Stimulated activated CD8-positive, alpha-beta memory T cell treated with anti-CD3 and anti-CD28 coated beads, Interleukin-7, amount 100 ng/mL, for 48 hours (primary cell): ENCODE measurements at places on chromosomes 12 and 14.
A peak's percentile ranks its signal among the peaks of the same experiment; 100 is the strongest.

GRCh38 chr14:36069535-36069900, 107.0 kb downstream of the PTCSC3 start:
- no peak for DNase-seq

GRCh38 chr12:127459687-127460086, 807.3 kb upstream of the TMEM132C start:
- DNase-seq: no peak

- DNase-seq: no peak
Measured at GRCh38 chr12:29198901-29199300, 49.8 kb downstream of the FAR2 start.

DNA sequence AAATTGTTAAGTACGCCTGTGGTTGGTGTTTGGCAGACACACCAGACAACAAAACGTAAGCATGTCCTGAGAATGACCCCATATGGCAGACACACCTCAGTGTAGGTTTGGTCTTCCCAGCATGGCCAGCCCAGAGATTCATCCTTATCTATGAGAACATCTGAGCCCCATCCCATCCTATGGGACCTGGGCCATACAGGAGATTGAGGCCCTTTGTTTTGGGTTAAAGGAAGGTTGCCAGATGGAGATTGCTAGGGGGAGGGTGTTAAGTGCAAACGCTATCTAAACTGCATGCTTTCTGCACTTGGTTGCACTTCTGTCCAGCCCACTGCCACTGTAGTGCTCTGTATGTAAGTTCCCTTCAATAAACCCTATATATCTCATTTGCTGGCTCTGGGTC, 4.1 kb upstream of the PCNX4 start:
- no peak for DNase-seq

GRCh38 chr12:12432364-12432763, 75.5 kb downstream of the BORCS5 start:
- DNase-seq: no peak

- DNase-seq: no peak
Measured at GRCh38 chr12:12872139-12872933, 19.0 kb upstream of the GPRC5A start.

DNA sequence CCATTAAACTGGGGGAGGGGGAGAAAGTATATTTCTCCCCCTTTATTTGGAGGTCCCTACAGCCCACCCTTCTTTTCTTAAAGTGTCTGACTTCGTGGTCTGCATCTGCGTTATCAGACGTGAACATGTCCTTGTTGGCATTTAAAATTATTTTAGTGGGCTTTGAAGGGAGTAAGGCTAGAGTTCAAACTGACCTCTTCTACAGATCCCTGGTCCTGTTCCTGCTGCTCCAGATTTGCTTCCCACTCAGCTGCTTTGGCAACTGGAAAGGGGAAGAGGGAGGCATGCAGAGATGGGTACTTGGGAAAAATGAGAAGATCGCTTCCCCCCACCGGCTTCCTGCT, 611 bp upstream of the SIX6 start:
- DNase-seq: no peak

DNA sequence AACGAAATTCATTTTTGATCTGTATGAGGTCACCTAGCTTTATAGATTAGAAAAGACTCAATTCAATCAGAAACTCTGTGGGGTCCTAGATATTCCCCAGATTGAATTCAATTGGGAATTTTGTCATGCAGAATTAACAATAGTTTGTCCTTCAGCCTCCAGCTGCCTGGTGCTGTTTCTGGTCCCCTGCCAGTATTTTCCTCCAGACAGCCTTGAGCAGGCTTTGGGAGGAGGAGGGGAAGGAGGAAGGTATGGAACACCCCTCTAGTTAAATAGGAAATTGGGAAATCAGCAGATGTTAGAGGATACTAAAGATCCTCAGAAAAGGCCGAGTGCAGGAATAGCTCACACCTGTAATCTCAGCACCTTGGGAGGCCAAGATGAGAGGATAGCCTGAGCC, 10.6 kb downstream of the GRIP1 start:
- no peak for DNase-seq

- DNase-seq: no peak
Measured at GRCh38 chr12:127729381-127729780, 537.6 kb upstream of the TMEM132C start.

- DNase-seq: no peak
Measured at GRCh38 chr12:125014526-125014925, 21.1 kb downstream of the BRI3BP start.

- DNase-seq: no peak
Measured at GRCh38 chr12:111409780-111410430, 4.2 kb downstream of the SH2B3 start.

GRCh38 chr12:6205761-6206160, 5.6 kb downstream of the CD9 start:
- DNase-seq: no peak

DNA sequence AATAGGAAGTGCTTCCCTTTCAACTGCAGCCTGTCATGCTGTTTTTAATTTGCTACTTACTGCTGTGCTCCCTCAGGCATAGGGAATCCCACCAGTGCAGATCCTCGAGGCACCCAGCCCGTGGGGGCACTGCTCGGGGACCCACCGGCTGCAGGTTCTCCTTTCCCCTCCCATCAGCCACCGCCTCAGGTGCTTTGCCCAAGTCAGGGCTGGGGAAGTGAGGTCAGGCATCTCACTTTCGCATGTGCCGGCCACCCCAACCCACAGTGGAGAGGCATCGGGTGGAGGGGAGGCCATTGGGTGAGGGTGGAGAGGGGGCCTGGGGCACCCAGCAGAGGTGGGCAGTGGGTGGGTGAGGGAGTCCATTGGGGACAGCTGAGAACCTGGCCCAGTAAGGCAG, 41.9 kb upstream of the MAX start:
- DNase-seq: no peak

DNA sequence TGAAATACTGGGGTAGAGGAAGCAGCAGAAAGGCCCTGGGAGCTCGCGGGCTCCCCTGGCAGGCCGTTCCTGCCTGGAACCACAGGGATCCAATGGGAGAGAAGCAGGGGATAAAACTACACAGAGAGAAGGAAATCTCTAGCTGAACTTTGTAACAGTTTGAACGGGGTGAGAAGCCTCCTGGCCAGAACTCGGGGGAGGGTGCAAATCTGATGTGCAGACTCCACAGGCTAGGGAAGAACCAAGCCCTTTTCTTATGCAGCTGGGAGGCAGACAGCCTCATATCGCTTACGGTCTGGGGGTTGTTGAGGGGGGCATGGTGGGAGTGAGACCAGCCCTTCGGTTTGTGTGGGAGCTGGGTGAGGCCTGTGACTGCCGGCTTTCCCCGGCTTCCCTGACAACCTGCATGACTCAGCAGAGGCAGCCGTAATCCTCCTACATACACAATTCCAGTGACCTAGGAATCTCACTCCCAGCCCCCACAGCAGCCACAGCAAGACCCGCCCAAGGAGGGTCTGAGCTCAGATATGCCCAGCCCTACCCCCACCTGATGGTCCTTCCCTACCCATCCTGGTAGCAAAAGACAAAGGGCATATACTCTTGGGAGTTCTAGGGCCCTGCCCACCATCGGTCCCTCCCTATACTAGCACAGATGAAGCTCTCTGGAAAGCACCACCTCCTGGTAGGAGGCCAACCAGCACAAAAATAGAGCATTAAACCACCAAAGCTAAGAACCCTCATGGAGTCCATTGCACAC, 143.0 kb downstream of the TMTC1 start:
- no peak for DNase-seq

DNA sequence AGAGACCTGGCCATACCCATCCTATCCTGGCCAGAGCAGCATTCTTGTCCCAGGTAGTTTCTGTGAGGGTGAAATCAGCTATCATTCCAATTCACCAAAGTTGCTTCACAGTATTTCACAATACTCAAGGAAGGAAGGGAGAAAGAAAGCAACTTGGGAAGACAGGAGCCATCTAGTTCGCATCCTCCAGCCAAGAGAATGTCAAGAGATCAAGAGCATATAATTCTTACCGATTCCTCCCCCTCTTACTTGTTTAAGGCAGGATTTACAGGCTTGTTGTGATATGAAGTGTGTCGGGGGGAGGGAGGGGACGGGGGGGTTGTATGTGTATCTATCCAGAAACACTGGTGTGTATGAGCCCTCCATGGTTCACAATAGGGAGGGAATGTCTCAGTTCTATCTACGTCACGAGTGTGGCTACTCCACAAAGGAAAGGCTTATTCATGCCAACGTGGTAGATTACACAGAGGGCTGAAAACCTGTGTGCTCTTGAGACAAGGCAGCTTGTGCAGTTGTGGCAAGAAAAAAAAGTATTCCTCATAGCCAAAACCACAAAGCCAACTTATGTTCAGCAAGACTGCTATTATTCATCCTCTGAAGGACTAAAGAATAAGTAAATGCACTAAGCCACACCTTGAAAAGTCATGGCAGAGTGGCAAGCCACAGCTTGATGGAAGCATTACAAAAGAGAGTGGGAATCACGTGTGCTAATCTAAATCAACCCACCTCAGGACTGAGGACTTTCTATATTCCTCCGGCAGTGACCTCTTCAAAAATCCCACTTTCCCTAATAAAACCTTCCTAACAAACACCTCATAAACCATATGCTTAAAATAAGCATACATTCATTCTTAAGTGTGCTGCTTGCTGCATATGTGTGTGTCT, 35.0 kb downstream of the CORO1C start:
- peak; percentile 9 for DNase-seq

- DNase-seq: no peak
Measured at GRCh38 chr12:105832806-105833205, 305.9 kb downstream of the NUAK1 start.

GRCh38 chr14:52067873-52068614, 815 bp downstream of the NID2 start:
- DNase-seq: no peak

DNA sequence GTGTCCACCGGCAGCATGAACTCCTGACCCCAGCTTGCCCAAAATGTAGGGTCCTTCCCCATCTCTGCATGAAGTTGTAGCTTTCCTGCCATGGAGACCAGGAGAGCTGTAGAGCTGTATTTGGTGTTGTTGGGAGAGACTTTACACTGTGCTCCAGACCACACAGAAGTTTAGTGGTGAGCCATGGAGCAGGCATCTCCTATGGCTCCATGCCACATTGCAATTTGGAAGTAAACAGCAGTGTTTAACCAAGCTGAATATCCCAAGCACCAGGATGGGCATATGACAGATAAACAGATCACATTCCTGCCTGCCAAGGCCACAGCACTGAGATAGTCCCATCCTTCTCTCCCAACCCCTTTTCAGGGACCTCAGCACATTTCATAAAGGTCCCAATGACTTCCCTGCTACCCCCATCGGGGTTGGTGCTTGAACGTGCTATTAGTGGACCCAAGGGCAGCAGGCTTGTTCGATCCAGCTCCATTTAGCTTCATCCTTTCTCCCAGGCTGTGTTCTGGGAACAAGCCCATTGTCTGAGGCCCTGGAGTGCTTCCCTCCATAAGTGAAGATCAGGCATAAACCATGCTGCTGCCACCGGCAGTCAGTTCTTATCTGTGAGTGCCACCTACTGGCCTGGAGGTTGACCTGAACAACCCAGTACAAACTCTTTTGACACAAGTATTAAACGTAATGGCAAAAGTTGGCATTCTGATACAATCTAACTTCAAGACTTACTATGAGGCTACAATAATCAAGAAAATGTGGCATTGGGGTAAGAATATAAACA, 172.3 kb upstream of the ATXN7L3B start:
- DNase-seq: no peak

DNA sequence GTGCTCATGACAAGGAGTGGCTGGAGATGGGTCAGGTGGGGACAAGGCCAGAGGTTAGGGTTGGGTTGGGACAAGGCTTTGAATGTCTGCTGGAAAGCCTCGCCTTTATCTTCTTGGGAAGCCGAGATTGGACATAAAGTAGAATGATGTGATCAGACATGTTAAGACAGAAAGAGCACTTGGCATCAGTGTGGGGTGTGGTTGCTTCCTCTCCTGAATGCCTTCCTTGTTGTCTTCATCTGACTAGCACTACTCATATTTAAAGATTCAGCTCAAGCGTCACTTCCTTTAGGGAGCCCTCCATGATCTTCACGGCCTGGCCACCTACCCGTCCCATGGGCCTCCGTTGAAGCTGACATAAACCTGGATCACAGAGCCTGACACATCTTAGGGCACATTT, 14.8 kb upstream of the C12orf75 start:
- DNase-seq: no peak

- no peak for DNase-seq
Measured at GRCh38 chr14:57797160-57797559, 68.7 kb downstream of the SLC35F4 start.

DNA sequence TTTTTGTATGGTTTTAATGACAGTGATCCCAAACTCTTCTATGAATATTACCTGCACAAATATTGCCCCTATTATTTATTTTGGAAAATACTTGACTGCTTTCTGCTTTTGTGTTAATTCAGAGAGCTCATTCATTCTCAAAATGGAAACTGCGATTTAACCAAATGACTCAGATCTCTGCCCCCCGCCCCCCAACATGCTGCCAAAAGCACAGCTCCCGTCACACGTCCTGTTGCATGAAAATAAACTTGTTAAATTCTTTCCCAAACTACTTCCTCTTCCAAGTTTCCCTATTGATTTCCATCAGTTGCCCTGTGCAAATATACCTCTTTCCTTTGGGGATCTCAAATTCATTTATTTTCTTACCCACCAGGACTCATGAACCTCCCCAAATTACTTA, 18.0 kb upstream of the NRDE2 start:
- DNase-seq: no peak

- DNase-seq: no peak
Measured at GRCh38 chr14:23896609-23897153, 56.9 kb upstream of the DHRS4 start.

DNA sequence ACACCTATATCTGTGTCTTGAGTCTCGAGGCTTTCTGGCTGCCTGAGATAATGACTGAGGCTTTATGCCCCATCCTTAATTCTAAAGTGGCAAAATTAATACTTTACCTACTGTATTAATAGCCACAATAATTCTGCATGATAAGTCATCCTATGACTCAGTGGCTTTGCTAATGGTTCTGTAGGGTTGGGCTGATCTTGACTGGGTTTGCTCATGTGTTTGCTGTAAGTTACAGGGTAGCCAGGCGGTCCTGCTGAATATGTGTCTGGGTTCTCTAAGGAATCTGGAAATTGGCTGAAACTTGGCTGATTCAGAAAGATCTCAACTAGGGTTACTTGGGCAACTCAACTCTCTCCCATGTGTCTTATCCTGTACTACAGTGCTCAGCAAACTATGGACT, 21.7 kb downstream of the MGST1 start:
- no peak for DNase-seq

- DNase-seq: no peak
Measured at GRCh38 chr12:67137256-67137655, 131.9 kb upstream of the CAND1 start.

- DNase-seq: no peak
Measured at GRCh38 chr12:102824218-102824835, 92.7 kb downstream of the PAH start.

DNA sequence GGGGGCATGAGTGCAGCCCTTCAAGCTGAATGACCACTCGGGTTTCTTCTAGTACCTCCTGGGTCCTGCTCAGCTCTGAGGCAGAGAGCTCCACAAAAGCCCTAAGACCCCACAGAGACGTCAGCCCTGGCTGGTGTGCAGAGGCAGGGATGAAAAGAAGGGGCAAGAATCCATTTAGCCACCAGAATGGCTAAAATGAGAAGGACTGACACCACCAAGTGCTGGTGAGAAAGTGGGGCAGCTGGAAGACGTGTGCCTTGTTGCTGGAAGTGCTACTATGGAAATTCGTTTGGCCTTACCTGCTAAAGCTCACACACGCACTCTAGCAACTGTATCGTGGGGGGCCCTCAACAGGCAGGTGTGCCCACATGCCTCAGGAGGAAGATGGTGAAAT, 26.7 kb downstream of the RILPL1 start:
- DNase-seq: no peak
